Foreskin melanocyte (primary cell): ENCODE measurements at places on chromosomes 7 and 10.
A peak's percentile ranks its signal among the peaks of the same experiment; 100 is the strongest.

DNA sequence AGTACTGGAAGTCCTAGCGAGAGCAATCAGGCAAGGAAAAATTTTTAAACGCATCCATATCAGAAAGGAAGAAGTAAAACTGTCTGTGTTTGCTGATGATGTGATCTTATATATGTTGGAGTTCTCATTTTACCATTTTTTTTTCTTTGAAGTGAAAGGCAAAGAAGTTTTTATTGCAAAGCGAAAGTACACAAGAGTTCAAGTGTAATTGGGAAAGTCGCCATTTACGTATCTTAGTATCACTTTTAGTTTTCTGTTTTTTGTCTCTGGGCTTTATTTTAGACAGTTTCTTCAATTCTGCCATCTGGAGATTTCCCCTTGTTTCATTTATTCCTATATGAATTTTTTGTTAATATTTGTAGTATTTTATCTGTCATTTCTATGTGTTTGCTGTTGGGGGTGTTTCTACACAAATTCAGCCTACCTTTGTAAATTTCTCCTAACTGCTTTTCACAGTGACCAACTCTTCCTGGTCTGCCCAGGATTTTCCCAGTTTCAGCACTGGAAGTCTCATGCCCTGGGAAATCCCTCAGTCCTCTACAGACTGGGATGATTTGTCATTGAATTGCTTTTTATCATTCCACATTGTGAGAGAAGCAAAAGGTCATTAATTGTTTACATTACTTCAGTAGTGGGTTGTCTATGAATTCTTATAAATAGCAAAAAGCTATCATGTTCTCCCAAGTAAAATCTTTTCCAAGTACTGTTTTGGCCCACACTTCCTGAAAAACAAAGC, 23.2 kb downstream of the BET1 start:
- peak; percentile 8 for DNase-seq

DNA sequence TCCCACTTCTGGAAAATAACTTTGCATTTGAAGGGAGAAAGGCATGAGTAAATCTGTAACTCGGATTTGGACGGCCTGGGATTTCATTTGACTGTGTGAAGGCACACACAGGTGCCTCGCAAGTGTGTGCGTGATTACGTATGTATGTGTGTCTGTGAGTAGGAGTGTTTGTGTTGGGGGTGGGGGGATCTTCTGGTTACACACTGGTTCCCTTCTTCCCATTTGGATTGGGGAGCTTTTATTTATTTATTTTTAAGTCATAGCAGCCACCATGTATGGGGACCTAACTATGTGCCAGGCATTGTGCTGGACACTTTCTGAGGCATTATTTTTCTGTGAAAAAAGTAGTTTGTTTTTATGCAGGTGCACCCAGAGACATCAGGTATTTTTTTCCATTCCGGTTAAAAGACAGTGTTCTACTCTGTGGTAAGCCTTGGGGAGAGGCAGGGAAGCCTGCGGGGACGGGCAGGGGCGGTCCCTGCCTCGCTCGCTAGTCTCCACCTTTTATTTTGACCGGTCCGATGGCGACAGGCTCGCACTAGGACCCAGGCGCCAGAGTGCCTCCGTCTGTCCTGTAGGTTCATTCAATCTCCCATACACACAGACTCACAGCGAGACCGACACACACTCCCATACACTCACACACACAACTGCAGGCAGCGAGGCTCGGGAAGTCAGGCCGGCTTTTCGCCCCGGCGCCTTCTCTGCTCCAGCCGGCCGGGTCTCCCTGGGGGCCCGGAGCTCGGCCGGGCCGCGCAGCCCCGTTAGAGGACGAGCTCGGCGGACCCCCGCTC, at the start of gene MXI1:
TSS of gene MXI1 (plus strand) at position 595 of the 794 bp plus-strand sequence. CDS start 204 bp downstream, outside the sequence.
- DNase-seq: peak; percentile 68

DNA sequence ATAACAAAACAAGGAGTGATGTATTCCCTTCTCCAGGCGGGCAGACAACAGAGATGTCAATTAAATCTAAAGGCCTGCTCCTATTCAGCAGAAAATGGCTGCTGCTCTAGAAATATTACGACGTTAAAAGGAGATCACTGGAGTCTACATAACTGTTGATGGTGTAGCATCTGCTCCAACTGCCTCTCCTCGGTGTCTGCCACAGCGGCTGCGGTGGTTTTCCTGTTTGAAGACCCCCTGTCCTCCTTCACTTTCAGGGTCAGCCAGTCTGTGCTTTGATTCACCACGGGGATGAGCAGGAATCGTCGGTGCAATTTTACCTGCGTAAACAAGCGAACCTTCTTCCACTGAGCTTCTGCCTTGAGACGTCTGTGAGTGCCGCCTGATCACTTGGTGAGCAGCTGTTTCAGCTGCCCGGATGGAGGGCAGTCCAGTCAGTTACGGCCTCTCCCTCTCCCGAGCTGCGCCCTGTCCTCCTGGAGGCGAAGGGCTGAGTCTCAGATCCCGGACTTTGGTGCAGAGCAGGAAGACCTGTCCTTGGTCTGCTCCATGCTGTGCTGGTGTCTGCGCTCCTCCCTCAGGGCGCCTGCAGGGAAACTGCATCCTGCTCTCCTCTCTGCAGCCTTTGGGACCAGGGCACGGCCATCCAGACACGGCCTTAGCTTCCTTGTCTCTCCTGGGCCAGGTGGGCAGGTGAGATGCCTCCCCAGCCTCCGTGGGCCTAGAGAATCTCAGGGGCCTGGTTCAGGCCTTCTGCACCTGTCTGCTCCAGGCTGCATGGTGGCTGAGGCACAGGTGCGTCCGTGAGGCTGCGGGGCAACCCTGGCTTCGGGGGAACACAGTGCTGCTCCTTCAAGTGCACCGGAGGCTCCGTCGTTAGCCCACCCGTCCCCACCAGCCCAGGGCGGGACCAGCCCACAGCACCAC, 326.6 kb downstream of the ADARB2 start:
- DNase-seq: no peak

DNA sequence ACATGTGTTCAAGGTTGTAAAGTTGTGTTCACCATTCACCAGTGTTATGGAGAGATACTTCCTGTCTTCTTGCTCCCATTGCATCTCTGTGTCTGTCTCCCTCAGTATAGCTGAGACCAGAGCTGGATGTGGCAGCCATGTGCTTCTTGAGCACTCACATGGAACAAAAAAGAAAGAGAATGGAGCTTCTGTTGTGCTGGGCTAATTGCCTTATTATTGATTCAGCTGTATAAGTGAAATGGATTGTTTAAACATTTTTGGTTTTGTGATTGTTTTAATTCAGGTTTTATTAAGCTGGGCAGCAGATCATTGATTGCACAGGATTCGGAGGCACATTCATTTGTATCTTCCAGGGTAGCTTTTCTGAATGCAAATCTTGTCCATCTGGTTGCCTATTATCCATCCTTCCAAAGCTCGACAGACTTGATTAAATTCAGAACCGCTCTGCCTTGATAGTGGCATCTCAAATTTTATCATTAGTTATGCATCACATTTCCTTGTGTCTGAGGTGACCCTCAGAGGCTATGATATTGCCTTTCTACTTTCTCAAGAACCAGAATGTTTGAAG, 119.9 kb downstream of the CCNY start:
- peak; percentile 50 for DNase-seq

DNA sequence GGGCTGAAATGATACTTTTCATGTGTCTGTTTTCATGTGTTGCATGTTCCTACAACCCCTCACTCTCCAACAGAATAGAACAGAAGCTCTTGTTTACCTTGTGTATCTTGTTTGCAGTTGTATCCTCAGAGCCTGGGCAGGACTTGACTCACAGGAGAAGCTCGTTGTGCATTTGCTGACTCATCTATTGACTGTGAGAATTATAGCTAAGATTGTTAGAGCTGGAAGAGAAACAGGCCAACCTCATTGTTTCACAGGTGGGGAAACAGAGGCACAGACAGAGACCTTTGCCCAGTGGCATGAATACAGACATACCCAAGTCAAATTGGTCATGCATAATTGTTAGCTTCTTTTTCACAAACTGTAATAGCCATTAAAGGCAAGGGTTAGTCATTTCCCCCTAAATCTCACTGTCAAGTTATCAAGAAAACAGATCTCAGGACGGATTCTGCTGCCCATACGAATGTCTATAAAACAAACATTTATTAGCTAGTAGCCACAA, 4.6 kb upstream of the TSPAN15 start:
- DNase-seq: no peak
